Activated T-helper 17 cell treated with anti-CD3 and anti-CD28 coated beads, Interleukin-2, amount 50 U/mL, for 72 hours (primary cell): ENCODE measurements at places on chromosomes 11 and 22. TPM values are rescaled to one million over a fixed set of nuclear protein-coding genes. Genes with fewer than 3 reads are reported as not detected.

- ATAC-seq: no peak
These were observed 313.5 kb downstream of the BLID start for GRCh38 chr11:121802542-121802941.

The PDE2A gene
- total RNA-seq: 1.7 TPM

DNA sequence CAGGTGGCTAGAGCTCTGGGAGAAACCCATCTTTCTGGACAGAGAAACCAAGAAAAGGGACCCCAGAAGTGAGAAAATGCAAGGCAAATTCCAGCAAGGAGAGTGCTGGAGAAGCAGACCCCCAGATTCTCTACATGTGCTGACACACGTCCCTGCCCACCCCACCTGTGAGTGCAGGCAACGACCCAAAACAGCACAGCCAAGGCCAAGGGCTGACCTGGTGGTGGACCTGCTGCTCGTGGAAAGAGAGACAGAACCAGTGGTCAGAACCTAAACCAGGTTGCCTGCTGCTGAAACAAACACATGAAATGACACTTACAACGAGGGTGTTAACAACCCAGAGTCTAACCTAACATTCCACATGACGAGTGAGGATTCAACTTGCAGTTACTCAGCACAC is 24.6 kb downstream of the TRMU start:
- ATAC-seq: no peak

- no peak for ATAC-seq
These were observed 25.1 kb upstream of the EIF3D start for GRCh38 chr22:36554098-36554497.

The DDTL gene
- total RNA-seq: 4.9 TPM

- no peak for ATAC-seq
These were observed 335.3 kb downstream of the FAM181B start for GRCh38 chr11:82398300-82398815.

The OR5A1 gene
- total RNA-seq: not detected

DNA sequence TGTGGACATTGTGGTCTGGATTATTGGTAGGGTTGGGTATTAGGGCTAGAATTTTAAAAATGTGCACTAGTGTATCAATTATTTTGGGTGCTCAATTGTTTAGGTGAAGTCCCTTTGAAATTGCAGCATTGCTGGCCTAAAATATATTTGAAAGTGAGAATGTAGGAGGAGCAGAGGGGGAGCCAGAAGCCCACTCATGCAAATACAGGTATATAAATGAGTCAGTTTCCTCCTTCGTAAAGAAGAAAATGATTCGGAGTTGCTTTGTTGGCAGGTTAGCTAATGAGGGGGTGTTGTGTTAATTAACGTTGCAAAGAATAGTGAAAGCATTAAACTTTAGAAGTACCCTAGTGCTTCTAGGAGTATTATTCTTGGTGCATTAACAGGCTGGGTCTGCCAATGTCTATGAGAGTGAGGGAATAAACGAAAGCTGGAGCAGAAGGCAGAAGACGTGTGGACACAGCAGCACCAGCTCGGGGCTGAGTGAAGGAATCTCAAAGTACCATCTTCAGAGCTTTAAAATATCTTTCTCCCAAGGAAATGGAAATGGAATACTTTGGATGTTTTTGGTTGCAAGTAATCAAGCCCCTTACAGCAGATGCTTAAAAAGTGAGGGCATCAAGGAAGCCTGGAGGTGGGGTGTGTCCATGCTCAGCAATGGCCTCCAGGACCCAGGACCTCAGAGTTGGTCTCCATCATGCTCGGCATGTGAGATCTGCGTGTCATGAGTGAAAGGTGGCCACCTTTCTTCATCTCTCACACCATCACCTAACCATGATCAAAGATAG is 522.9 kb downstream of the NTM start:
- ATAC-seq: no peak

The CARD16 gene
- 8.8 TPM for total RNA-seq

- ATAC-seq: no peak
These were observed 43.6 kb upstream of the PRR5 start for GRCh38 chr22:44658311-44658953.

GRCh38 chr22:19062139-19062942 is 59.9 kb downstream of the DGCR2 start:
- ATAC-seq: no peak

DNA sequence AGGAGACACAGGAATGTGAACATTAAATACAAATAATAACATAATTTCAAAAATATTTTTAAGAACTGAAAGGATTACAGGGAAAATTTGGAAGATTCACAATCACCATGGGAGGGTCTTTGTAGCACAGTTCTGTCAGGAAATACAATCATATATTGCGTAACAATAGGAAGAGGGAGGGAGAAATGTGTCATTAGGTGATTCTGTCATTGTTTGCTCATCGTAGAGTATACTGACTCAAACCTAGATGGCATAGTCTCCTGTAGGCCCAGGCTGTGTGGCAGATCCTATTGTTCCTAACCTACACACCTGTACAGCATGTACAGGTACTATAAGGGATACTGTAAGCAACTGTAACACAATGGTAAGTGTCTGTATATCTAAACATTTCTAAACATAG is 330.4 kb downstream of the BRD1 start:
- peak; percentile 50 for ATAC-seq

- no peak for ATAC-seq
These were observed 31.6 kb downstream of the MAFF start for GRCh38 chr22:38233427-38233826.

GRCh38 chr11:76694664-76695063 is 24.1 kb upstream of the LRRC32 start:
- ATAC-seq: no peak

The PDXP gene
- 38.0 TPM for total RNA-seq

- peak; percentile 71 for ATAC-seq
These were observed 8.5 kb downstream of the DCHS1 start for GRCh38 chr11:6646918-6647679.

- ATAC-seq: no peak
These were observed 32.9 kb downstream of the PPM1F start for GRCh38 chr22:21919526-21920307.

DNA sequence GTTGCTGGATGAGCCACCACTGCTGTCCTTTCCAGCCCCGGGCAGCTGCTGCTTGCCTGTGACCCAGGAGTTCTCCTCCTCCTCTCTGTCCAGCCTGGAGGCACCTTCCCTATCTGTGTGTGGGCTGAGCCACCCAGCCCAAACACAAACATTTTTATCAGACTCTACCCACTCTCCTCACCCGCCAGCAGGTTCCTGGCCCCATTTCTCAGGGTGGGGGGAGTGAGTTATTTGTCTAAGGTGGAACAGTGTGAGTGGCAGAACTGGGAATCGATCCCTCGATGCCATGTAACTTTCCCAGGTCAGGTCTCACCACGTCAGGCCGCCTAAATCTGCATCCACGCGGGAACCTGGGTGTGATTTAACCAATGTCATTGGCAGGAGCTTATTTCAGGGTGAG is 20.8 kb upstream of the SMIM38 start:
- ATAC-seq: no peak

GRCh38 chr11:108392353-108392752 is 75.0 kb downstream of the C11orf65 start:
- ATAC-seq: no peak

DNA sequence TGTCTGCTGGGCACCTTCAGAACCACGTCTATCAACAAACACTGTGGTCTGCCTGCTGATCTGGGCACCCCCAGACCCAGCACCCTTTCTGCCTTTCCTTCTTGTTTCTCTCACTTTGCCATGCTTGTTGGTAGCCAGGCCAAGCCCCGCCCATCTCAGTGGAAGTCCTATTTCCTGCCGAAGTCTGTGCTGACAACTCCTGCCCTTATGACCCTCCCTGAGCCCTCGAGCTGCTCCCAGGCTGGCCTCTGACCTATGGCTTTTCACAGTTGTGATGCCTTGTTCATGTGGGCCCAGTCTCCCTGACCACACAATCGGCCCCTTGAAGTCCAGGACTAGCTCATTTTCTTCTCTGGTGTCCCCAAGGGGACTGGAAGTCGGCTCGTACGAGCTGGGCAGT is 132.1 kb downstream of the DSCAML1 start:
- no peak for ATAC-seq

The KCTD14 gene
- 0.21 TPM for total RNA-seq

- no peak for ATAC-seq
These were observed 42.6 kb downstream of the TEAD1 start for GRCh38 chr11:12716816-12717215.

The INS gene
- not detected for total RNA-seq

DNA sequence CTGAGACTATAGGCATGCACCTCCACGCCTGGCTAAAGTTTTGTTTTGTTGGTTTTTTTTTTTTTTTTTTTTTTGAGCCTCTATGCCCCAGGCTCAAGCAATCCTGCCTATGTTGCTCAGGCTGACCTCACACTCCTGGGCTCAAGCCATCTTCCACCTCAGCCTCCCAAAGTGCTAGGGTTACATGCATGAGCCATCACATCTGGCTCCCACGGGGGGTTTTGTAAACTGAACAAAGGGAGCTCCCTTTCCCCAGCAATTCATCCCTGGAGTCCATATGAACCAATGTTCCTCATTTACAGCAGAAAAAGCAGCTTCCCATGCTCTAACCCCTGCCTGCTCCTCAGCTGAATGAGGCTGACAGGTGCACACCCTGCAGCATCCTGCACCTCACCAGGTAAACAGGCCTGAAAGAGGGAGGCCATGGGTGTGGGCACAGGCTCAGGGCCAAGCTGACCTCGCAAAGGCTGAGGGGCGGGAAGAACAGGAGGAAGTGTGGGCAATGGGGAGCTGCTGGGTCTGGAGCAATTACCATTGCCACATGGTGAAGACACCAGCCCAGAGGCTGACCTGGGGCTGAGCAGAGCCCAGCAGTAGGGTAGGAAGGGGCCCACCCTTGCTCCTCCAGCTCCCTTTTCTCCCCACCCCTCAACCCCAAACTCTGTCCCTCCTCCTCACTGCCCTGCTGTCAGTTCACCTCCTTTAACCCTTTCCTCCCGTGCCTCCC is 58.2 kb downstream of the RBX1 start:
- ATAC-seq: no peak

The TNNI2 gene
- total RNA-seq: not detected

- ATAC-seq: no peak
These were observed 99.3 kb upstream of the FAT3 start for GRCh38 chr11:92125321-92125720.

DNA sequence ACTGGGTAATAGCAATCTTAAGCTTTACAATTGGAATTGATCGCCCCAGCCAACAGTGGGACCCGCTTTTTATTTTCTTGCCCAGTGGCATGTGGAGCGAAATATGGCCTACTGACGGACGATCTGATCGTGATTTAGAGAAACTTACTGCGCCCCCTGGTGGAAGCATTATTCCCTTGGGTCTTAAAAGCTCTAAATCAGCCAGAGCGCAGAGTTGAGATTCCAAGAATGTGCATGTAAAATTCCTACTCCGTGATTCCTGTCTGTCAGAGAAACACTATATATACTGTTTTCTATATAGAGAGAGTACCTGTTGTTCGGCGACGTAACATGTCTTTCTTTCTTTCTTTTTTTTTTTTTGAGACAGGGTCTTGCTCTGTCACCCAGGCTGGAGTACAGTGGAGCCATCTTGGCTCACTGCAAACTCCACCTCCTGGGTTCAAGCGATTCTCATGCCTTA is 3.7 kb upstream of the DPF2 start:
- peak; percentile 27 for ATAC-seq

DNA sequence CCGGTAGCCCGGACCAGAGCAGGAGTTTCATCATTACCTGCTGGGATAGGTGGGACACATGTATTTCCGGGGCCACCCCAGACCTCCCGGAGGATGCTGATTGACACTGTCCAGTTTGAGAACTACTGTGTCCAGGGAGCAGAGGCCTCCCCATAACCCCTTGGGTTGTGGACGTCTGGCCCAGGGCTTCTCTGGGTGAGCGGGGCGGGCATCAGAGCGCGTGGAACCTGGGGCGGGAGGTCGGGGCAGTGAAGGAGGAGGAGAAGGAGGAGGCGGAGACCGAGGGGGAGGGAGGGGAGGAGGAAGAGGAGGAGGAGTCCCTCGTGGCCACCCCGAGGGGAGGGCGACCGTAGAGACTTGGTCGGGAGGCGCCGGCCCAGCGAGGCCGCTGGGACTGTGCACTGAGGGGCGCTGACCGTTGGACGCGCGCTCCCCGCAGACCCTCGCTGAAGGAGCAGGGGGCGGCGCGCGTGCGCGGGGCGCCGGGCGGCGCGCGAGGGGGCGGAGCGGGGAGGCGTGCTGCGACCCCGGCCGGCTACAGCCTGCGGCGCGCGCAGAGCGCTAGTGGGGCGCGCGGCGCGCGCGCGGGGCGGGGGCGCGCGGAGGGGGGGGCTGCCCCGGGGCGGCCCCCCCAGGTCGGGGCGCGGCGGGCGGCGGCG is at the start of gene GRK3:
TSS of gene GRK3 (plus strand) at position 356 of the 659 bp plus-strand sequence. CDS start 366 bp downstream, outside the sequence.
- peak; percentile 81 for ATAC-seq

The CNTN5 gene
- not detected for total RNA-seq

DNA sequence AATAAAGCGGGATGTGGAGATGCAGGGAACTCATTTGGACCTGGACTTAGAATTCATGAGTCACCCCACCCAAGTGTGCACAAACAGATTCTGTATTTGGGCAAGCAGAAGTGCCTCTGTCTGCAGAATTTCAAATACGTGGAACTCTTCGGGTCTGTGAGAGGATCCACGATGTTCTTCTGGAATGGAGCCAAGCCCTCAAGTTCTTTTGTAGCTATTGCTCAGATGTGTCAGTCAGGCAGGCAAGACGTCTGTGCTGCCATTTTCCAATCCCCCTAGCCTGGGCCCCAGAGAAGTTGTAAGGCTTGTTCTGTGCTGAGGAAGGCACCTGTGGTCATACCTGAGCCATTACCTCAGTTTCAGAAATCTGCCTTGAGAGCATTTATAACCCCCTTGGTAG is 132.8 kb upstream of the RASSF10 start:
- no peak for ATAC-seq

The CLDN5 gene
- total RNA-seq: not detected

- no peak for ATAC-seq
These were observed 8.6 kb upstream of the THY1 start for GRCh38 chr11:119431523-119431922.

The CACNA1I gene
- total RNA-seq: 0.84 TPM

GRCh38 chr11:75429902-75430713 is 2.9 kb downstream of the KLHL35 start:
- peak; percentile 67 for ATAC-seq

The KRTAP5-1 gene
- not detected for total RNA-seq

DNA sequence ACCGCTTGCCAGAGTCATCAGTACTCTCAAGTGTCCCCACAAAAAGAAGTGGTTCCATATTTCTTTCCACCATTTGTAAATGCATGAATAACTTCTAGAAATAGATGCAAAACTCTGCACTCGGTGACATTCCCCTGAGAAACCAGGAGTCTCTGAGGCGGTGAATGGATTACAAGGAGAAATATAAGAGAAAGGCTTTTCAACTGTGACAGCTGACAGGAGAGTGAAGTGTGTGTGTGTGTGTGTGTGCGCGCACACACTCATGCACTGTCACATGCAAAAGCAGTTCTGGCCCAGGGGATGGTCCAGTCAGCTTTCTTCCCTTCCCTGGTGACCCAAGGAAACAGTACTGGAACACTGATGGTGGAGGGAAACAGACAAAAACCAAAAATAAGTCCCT is 710.0 kb downstream of the OPCML start:
- ATAC-seq: no peak

The FGF3 gene
- not detected for total RNA-seq
